ENCODE measurements at places on chromosomes 16 and 17. TPM values are rescaled to one million over a fixed set of nuclear protein-coding genes. Genes with fewer than 3 reads are reported as not detected.
A peak's percentile ranks its signal among the peaks of the same experiment; 100 is the strongest.

GRCh38 chr17:82108038-82108437 is 10.0 kb upstream of the FASN start:
- DNase-seq: no peak

GRCh38 chr16:1832838-1833454 is 5.9 kb downstream of the FAHD1 start:
- no peak for DNase-seq

GRCh38 chr16:86215233-86215978 is 294.9 kb upstream of the FOXF1 start:
- no peak for DNase-seq

GRCh38 chr16:51849715-51850114 is 697.2 kb downstream of the TOX3 start:
- no peak for DNase-seq

GRCh38 chr17:3039736-3040135 is 23.7 kb downstream of the OR1D5 start:
- no peak for DNase-seq

DNA sequence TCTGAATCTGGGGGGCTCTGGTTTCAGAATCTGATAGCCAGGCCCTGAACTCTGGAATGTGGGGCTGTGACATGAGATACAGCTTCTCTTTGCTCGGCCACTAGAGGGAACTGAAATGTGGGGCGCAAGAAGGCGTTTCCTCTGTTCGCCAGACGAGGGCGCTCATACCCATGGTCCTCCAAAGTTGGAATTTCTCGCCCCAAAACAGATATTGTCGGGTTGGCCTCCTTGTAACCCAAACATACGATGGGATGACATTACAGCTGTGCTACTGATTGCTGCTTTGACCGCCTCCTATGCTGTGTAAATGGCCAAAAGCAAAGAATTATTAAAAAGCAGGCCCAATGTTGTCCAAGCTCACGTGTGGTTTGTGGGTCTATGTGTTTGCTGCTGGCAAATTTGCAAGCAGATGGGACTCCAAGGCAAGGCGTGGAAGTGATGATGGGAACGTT is 13.1 kb upstream of the MSI2 start:
- DNase-seq: peak; percentile 80

DNA sequence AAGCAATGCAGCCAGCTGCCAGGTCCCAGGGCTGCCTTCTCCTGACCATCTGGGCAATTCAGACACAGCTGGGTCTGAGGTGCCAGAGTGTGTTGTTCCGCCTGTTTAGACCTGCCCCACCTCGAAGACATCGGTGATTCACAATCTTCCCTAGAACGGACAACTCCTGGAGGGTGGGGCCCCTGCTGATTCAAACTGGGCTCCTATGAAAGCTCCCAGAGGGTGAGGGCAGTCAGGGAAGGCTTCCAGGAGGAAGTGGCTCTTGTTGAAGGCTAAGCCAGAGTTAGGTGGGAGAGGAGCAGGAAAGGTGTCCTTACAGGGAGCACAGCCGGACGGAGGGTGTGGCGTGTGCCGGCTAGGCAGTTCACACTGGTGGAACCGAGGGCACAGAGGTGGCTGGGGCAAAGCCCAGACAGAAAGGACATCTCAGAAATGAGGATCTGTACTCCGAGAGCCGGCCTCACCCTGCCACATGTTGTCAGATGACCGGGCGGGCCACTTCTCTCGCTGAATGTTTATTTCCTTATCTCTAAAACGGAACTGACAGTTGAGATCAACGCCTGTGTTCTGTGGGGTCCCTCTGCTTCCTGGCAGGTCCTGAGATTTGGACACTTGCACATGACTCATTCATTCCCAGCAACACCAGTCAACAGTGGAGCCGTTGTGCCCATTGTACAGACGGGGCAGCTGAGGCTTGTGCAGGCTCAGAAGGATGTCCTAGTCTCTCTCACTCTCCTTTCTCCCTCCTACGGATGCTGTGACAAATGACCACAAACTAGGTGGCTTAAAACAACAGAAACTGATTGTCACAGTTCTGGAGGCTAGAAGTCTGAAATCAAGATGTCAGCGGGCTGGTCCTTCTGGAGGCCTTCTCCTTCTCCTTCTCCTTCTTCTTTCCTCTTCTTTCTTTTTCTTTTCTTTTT is 26.9 kb upstream of the LITAF start:
- DNase-seq: no peak

GRCh38 chr16:50900391-50900942 is 158.6 kb downstream of the CYLD start:
- DNase-seq: no peak

GRCh38 chr16:1785846-1786170 is 3.0 kb downstream of the NUBP2 start:
- no peak for DNase-seq

- no peak for DNase-seq
These were observed 104.5 kb downstream of the NLK start for GRCh38 chr17:28147017-28147416.

DNA sequence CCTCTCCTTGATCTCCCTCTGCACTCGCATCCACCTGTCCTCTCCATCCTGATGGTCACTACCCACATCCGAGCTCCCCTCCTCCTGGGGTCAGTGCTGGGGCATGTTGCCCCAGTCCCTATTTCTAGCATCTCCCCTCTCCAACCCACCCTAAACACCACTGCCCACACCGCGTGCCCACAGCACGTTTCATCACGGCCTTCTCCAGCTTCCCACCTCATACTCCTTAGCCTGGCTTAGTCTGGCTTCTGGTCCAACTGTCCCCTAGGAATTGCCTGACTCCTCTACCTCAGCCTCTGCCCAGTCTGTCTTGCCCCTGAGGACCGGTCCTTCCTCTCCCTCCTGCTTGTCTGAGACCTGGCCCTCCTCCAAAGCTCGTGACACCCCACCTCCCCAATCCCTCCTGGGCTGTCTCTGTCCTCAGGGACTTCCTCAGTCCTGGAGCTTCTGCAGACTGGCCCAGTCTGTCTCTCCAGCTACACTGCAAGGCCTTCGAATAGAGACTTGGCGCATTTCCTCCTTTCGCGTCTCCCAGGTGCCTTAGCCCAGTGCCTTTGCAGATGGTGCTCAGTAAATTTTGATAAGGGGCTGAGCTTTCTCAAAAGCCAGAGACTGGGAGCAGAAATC is 4.9 kb downstream of the ALOX15 start:
- no peak for DNase-seq

Gene SLC38A8
- not detected for total RNA-seq

- no peak for DNase-seq
These were observed 2.9 kb downstream of the GNAO1 start for GRCh38 chr16:56193951-56194726.

Gene TNS4
- total RNA-seq: 11.6 TPM

Gene CFAP119
- total RNA-seq: 2.6 TPM

DNA sequence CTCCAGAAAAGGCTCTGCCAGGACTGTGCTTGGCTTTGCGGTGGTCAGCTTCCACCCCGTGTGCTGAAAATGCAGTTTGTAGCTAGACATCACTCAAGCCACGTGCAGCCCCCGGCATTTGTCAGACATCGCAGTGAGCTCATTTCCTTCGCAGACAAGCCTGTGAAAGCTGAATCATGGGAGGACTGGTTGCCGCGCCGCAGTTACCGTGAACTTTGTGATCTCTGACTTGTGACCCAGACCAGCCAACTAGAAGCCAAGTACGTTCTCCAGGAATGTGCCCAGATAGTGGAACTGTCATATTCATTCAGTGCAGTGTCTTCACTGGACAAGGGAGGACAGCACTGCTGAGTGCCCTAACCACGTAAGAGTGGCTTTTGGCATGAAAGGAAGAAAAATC is 58.1 kb downstream of the NDE1 start:
- DNase-seq: no peak

Gene KRTAP2-2
- not detected for total RNA-seq

Gene UNKL
- total RNA-seq: 38.0 TPM

- DNase-seq: no peak
These were observed 56.9 kb upstream of the ACSF3 start for GRCh38 chr16:89036776-89037175.

- DNase-seq: no peak
These were observed 5.9 kb upstream of the SLC13A2 start for GRCh38 chr17:28467456-28468025.

DNA sequence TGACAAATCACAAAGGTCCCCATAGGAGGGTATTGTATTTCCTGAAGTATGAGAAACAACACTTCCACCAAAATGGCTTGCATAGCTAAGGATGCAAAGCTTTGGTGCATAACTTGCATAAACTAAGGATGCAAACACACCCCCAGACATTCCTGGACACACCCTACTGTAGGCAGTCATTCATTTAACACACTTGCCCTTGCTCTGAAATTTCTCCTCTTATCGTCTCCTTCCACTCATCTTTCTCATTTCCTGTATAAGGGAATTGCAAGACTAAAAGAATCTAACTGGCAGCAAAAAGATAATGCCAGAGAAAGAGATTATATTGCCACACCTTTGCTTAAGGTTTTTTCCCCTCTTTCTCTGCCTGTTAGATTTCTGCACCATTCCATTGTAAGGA is 28.3 kb downstream of the CHD9 start:
- DNase-seq: no peak

DNA sequence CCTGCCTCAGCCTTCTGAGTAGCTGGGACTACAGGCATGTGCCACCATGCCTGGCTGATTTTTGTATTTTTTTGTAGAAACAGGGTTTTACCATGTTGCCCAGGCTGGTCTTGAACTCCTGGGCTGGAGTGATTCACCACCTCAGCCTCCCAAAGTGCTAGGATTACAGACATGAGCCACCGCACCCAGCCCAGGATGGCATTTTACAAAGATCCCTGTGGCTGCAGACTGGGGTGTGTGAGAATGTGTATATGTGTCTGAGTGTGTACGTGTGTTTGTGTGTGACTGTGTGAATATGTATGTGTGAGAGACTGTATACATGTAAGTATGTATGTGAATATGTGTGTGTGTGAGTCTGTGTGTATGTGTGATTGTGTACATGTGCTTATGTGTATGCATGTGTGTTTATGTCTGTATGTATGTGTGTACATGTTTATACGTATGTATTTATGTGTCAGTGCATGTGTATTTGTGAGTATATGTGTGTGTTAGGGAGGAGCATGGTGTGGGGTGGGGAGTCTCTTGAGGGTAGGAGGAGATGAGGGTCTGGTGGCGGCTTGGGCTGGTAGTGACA is 17.0 kb downstream of the RPTOR start:
- no peak for DNase-seq

DNA sequence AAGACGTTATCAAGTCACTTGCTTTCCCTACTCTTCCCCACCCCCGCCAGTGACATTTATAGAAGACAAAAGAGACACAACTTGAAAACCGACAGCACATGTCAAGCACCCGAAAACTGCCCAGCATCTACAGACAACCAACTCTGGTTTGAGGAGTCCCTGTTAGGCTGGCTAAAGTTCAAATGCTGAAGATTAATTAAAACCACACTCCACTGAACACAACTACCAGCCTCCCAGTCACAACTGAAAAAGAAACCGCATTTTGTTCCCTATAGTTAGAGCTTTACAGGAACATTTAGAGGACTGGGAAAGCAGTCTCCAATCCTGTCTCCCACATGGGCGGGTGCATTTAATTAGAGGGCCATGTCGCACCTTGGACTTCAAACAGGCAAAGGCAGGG is 73.0 kb upstream of the COX10 start:
- DNase-seq: no peak

Gene KIF18B
- total RNA-seq: 49.8 TPM

Gene PARN
- 48.9 TPM for total RNA-seq

DNA sequence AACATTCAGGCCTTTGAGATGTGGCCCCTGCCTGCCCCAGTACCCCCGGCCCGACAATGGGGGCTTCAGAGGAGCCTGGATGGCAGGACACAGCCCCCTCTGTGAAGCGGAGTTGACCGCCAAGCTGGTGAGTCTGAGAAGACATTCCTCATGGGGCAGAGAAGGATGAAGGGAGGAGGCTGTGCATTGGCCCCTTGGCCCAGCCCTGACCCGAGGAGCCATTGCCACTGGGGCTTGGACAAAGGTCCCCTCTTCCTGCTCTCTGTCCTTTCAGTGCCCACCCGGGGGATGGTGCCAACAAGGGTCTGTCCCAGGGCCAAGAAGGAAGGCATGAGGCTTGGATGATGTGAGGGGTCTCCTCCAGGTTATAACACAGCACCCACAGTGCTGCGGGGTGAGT is 30.9 kb upstream of the PHB1 start:
- no peak for DNase-seq

- DNase-seq: no peak
These were observed 128.2 kb upstream of the COX10 start for GRCh38 chr17:13940858-13941665.

DNA sequence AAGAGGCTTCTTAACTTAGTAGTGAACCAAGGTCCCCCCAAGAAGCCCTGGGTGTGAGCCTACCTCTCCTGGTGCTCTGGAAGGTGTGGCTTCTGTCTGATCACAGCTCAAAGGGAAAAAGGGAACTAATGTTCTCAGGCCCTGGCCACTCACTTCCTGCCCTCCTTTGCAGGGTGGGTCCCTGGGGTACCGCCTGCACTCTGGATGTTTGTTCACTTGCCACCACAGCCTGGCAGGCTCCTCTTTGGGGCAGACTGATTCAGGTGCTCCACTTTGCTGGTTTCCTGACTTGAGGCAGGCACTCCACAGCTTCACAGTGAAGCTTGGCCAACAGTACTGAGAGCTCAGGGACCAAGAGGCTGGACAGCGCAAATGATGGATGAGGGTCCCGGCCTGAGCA is 5.9 kb upstream of the MYO15A start:
- DNase-seq: no peak

DNA sequence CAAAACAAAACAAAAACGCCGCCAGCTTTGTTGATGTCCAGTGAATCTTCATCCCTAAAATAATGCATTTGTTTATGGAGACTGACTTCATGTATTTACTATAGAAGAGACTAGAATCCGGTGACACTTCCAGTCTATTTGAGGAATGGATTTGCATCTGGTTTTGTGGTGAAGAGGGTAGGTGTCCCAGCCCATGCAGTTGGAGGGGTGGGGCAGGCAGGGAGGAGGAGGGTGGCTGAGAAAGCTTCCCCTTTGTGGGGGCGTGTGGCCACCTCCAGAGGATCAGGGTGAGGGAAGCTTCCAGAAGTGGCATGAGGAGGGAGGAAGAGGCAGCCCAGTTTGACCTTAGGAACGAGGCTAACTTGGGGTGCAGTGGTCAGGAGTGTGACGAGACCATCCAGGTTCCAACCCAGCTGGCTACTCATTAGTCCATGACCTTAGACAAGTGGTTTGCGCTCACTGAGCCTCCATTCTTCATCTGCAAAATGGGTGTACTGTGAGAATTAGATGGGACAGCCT is 69.5 kb downstream of the CMIP start:
- no peak for DNase-seq

DNA sequence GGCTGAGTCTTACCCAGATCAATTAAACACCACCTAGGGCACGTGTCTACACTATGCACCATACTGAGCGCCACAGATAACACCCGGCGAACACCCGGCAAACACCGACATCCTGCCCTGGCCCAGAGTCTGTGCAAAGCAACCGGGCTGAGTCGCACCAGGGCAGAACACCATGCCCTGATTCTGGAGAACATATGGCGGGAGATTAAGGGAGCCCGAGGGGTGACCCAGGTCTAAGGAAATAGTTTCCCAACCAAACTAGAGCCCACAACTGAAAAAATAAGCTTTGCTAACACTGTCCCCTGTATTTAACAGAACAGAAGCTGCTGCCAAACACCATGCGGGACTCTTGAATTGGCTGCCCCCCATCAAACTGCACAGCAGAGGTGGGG is 22.1 kb downstream of the MYO18A start:
- DNase-seq: no peak

Gene ZPBP2
- total RNA-seq: not detected

Gene DRC3
- total RNA-seq: 0.05 TPM

All from activated naive CD4-positive, alpha-beta T cell treated with anti-CD3 and anti-CD28 coated beads, Interleukin-2, amount 50 U/mL, for 72 hours (primary cell).